ENCODE measurements at places on chromosomes 3 and 15.

- no peak for DNase-seq
These were observed 6.3 kb upstream of the PKM start for GRCh38 chr15:72237029-72237852.

DNA sequence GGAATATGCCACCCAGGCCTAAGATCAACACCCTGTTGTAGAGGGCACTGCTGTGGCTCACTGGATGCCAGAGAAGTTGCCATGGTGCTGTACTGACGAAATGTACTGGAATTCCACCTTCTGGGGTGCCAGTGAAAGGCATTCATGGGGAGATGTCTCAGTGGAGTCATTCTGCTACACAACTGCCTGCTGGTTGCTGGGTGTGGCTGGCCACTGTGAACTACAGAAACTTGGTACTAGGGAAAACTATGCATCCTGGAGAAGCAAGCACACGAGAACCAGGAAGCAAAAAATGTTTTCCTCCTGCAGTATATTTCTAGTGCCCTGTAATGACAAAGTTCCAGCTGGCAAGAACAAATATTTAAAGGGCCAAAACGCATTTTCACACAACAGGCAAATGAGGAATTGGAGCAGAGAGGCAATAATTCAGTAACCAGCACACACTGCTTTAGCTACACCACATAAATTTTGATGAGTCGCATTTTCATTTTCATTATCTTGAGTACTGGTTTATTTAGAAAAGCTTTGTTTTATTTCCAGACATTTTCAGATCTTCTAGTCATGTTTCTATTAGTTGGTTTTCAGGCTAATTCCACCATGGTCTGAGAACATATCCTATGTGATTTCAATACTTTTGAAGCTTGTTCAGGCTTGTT lies 18.3 kb upstream of the RFX7 start:
- DNase-seq, result peak; percentile 85

GRCh38 chr3:141491081-141491480 lies 4.3 kb downstream of the RASA2 start:
- DNase-seq, result no peak

GRCh38 chr3:197003461-197004385 lies 25.9 kb downstream of the MELTF start:
- peak; percentile 43 for DNase-seq

DNA sequence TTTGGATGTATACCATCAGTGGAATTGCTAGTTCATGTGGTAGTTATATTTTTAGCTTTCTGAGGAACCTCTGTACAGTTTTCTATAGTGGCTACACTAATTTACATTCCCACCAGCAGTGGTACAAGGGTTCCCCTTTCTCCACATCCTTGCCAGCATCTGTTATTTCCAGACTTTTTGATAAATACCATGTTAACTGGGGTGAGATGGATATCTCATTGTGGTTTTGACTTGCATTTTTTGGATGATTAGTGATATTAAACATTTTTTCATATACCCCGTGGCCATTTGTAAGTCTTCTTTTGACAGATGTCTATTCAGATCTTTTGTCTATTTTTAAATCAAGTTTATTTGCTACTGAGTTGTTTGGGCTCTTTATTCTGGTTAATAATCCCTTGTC lies 455.6 kb upstream of the RARB start:
- no peak for DNase-seq

DNA sequence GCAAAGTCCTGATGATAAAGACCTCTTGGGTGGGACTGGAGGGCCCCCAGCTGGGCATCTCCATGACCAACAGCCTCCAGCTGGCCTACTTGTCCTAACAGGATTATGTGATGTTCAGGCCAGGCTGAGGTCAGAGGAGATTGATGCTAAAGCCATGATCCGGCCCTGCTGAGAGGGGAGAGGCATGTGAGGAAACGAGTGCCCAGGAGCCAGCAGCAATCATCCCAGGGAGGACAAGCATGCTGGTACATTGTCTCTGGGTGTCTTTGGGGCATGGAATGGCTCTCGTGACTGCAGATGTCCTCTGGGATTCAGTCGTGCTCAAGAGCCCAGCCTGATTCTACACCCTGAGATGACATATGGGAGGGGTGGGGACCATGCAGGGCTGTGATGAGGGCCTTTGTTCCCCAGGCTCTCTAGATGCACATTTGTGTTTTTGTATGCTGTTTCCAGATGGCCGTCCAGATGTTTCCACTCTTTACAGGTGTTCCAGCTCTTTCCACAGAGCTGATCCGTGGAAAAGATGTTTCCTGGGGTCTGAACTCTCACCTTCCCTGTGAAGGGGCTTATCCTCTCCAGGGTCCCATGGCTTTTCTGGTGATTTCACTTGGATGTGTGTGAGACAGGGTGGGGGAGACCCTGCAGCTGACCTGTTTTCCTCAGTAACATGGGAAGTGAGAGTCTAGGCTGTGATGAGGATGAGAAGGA lies 20.2 kb downstream of the SLC24A1 start:
- no peak for DNase-seq

GRCh38 chr15:76976572-76977270 lies 18.2 kb upstream of the PSTPIP1 start:
- DNase-seq, result no peak
